ENCODE measurements at places on chromosomes 7 and 10.
A peak's percentile ranks its signal among the peaks of the same experiment; 100 is the strongest.

GRCh38 chr7:84043661-84044191, 150.9 kb downstream of the SEMA3A start:
- no peak for DNase-seq

- DNase-seq = no peak
Observed at GRCh38 chr10:11326241-11326640, 285.2 kb downstream of the USP6NL start.

DNA sequence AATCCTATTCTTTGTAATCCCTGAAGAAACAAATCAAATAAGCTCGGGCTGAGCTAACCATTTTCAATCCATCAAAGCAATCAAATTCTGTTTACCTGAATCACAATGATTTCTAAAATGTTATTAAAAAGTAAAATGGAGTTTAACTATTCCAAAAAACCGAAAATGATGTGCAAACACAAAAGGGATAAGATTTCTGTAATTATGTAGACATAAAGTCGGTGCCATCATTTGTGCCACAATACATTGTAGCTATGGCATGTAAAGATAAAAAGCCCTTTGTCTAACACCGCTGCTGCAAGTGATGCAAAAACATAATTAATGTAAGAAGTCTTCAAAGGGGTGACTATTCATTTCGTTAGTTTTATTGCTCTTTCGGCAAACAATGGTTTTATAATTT, 125.1 kb upstream of the FAM204A start:
- no peak for DNase-seq

DNA sequence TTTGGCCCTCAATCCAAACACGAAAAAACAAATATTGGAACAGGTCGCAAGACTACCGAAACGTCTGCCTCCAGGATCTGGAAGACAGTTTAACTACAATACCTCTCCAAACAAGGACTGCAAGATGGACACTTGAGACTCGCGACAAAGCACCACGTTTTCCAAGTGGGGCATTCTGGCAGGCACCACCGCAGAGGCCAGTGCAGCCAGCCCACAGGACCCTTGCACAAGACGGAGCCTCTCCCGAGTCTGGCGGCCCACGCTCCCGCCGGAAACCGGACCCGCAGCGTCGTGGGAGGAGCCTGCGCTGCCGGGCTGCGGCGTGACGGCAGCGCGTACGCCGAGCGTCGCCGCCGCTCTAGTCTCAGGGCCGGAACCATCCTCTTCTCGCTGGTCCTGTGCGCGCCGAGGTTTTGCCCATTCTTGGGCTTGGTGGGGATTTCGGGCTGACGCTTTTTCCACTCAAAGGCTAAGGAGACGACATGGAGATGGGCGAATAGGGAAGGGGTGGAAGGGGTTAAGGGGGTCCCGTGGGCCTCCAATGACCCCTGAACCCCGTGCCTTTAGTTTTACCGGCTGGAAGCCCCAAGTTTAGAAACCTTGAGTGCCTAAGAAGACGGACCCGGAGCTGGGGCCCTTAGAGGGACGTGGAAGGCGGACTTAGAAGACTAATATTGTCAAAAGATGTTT, at the start of gene ORC5:
Gene ORC5 (minus strand): TSS at position 283 of the 690 bp plus-strand sequence. CDS start 109 bp downstream, at position 174.
- peak; percentile 75 for DNase-seq

- no peak for DNase-seq
Observed at GRCh38 chr7:18995270-18995671, 122.2 kb downstream of the TWIST1 start.

DNA sequence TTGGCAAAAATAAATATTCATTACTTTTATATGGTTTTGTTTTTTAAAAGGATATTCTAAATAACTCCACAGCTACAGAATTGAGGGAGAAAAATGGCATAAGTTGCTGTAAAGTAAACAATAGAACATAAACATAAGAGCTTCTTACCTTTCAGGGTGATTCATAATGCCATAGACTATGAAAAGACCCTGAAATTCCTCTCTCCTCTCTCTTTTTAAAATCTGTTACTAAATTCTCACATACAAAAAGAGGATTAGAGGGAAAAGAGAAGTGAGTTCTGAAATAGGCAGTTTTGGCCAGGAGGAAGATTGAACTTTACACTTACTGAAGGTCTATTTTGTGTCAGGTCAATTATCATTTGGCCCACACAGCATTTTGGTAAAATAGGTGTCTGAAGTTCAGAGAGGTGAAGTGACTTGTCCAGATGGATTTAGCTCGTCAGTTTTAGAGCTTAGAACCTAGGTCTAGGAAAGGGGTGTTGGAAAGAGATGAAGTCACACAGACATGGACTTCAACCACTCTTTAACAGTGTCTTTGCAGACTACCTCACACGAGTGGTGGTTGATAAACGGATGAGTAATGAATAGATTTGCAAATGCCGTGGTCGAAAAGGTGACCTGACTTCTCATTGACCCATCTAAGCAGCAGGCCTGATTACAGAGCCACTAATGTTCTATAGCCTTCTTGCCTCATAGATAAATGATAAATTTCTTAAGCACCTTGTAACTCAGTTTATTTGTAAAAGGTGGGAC, 190.6 kb upstream of the CCDC6 start:
- no peak for DNase-seq

DNA sequence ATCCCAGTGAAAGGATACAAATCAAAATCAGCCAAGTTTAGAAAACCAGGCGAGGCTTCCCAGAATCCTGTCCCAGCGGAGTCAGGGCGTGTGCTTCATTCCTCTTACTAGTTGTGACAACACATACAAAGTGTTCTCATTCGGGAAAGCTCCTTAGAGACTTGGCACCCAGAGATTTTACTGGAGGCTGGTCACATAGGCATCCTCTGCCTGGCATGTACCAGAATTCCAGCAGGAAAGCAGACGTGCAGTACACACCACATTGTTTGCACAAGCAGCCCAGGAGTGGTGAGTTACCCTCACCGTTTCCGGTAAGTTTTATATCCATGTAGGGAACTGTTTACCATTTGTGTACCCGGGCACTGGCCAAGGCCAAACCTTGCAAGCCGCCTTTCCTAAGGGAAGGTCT, 34.9 kb downstream of the MMRN2 start:
- no peak for DNase-seq

- no peak for DNase-seq
Observed at GRCh38 chr10:93058139-93058538, 2.5 kb upstream of the CYP26C1 start.

- no peak for DNase-seq
Observed at GRCh38 chr10:71314694-71315225, 4.3 kb upstream of the SLC29A3 start.
